AG04450 (cell line): ENCODE measurements at places on chromosomes 6 and 20. TPM values are rescaled to one million over a fixed set of nuclear protein-coding genes. Genes with fewer than 3 reads are reported as not detected.

DNA sequence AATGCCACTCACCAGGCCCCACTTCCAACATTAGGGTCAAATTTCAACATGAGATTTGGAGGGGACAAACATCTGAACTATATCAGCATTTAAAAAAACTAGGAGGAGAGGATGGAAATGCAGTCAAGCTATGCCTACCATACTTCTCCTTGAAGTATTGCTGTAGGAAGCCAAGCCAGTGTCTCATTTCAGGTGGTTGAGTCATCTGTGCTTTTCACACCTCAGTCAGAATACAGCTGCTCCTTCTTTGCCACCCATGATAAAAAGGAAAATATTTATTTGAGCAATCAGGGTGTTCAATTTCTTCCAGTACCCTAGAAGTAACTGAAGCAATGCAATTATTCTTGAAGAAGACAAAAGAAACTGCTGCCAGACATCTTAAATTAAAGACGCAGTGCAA, 47.0 kb upstream of the EEF1E1 start:
- no peak for DNase-seq

C6orf163 gene
- polyA plus RNA-seq, result 0.57 and 0.81 TPM in 2 replicates

- no peak for DNase-seq
Measured at GRCh38 chr6:63441266-63441956, 121.6 kb upstream of the LGSN start.

GRCh38 chr20:33602826-33603590, 59.1 kb upstream of the C20orf144 start:
- DNase-seq, result no peak

GRCh38 chr6:43683708-43684455, 3.7 kb downstream of the MRPS18A start:
- no peak for DNase-seq

DNA sequence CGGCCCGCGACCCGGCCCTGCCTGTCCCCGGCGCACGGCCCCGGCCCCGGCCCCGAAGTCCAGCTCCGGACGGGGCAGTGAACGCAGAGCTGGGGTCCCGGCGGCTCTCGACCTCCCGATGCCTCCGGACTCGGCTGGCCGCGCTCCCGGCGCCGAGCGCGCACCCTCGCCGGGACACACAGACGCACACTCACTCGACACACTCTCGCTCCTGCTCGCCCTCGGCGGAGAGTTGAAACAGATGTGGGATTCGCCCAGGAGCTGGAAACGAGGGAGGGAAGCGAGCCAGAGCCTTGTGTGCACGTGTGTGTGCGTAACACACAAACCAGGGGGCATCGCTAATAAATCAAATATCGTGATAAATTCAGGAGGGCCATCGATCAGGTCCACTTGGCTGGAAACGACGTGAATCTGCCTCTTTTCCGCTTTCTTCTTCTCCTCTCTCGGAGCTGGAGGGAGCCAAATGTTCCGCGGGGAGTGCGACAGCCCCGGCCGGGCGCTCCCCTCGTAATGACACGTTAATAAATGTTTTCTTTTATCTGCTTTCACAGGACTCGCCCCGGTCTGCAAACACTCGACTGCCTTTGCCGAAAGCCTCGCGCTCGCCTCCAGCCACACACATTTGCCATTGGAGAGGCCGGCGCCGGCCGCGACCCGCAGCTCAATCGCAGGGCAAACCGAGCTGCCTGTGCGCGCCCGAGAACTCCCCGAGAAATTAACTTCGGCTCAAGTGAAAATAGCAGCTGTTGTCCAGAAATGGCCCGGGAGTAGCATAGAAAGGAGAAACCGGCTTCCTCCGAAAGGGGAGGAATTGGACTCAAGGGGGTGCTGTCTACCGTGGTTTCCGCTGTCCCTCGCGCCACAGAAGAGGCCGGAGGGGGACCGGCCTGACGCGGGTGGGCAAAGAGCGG, 828 bp upstream of the SULF2 start:
- DNase-seq, result no peak

- DNase-seq, result no peak
Measured at GRCh38 chr6:21870076-21870730, 276.7 kb downstream of the SOX4 start.

- no peak for DNase-seq
Measured at GRCh38 chr6:118565311-118565960, 17.3 kb downstream of the PLN start.
